ENCODE measurements at places on chromosomes 1 and 21. TPM values are rescaled to one million over a fixed set of nuclear protein-coding genes. Genes with fewer than 3 reads are reported as not detected.

VAMP3 gene
- 99.0 TPM for total RNA-seq

NBPF4 gene
- not detected for total RNA-seq

WNT9A gene
- 12.8 TPM for total RNA-seq

BCL2L15 gene
- total RNA-seq: 0.22 TPM

ELF3 gene
- not detected for total RNA-seq

LRRC53 gene
- total RNA-seq: not detected

C1orf74 gene
- 3.0 TPM for total RNA-seq

RGS4 gene
- total RNA-seq: 1.4 TPM

UBE2U gene
- not detected for total RNA-seq

ANKRD65 gene
- total RNA-seq: 13.8 TPM

LCE2B gene
- not detected for total RNA-seq

PGLYRP4 gene
- total RNA-seq: not detected

DNAJC28 gene
- total RNA-seq: 1.2 TPM

ZNF683 gene
- total RNA-seq: not detected

BROX gene
- 36.9 TPM for total RNA-seq

CRNN gene
- total RNA-seq: not detected

KIF21B gene
- total RNA-seq: 3.3 TPM

NHLH2 gene
- 0.21 TPM for total RNA-seq

TTC39A gene
- 0.20 TPM for total RNA-seq

POU3F1 gene
- 53.4 TPM for total RNA-seq

CRABP2 gene
- 13.2 TPM for total RNA-seq

NOS1AP gene
- total RNA-seq: 4.6 TPM

TOR1AIP1 gene
- 85.9 TPM for total RNA-seq

GPR25 gene
- not detected for total RNA-seq

MPL gene
- total RNA-seq: 1.7 TPM

LAX1 gene
- total RNA-seq: 0.39 TPM

CRP gene
- not detected for total RNA-seq

TRNP1 gene
- total RNA-seq: 54.9 TPM

PPIAL4G gene
- not detected for total RNA-seq

E2F2 gene
- 0.21 TPM for total RNA-seq

CELA2B gene
- total RNA-seq: not detected

LAD1 gene
- total RNA-seq: not detected

ETS2 gene
- 103 TPM for total RNA-seq

EFCAB7 gene
- total RNA-seq: 8.8 TPM

SLC25A34 gene
- total RNA-seq: 23.7 TPM

OR2T2 gene
- not detected for total RNA-seq

SERPINC1 gene
- not detected for total RNA-seq

TOR1AIP2 gene
- total RNA-seq: 77.5 TPM

CLDN8 gene
- not detected for total RNA-seq

PAPPA2 gene
- 0.22 TPM for total RNA-seq

YTHDF2 gene
- 40.4 TPM for total RNA-seq

SLC1A7 gene
- not detected for total RNA-seq

CELA3A gene
- total RNA-seq: 4.8 TPM

PRKAA2 gene
- total RNA-seq: 8.8 TPM

FCRL5 gene
- not detected for total RNA-seq

A3GALT2 gene
- total RNA-seq: 0.42 TPM

CELSR2 gene
- 16.3 TPM for total RNA-seq

CD160 gene
- total RNA-seq: not detected

SPRR4 gene
- not detected for total RNA-seq
